ENCODE measurements at places on chromosomes 5 and 9. TPM values are rescaled to one million over a fixed set of nuclear protein-coding genes. Genes with fewer than 3 reads are reported as not detected.

GRCh38 chr9:135209852-135210251, 122.4 kb downstream of the OLFM1 start:
- H3K27me3 ChIP-seq, result no peaks in the 10 kb centered on the region
- H3K4me3 ChIP-seq, result no peak overlapping the region
- no peaks in the 10 kb centered on the region for H3K4me1 ChIP-seq
- no peak for DNase-seq

DNA sequence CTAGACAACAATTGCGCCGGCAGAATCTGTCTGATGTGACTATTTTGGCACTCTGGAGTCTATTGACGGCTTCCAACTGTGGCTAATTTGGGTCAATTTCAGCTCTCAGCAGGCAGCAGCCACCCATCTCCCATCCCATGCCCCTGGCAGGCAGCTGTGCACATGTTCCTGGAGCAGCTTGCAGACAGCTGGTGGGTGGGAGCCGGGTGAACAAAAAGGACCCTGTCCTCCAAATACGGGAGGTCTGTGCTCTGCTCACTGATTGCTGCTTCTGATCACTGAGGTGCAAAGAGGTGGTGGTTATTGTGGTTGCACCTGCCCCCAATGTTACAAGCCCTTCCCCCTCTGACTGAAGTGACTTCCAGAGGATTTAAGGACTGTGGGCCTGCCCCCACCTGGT, 45.0 kb upstream of the N4BP3 start:
- no peak for DNase-seq
- peak overlapping the region; percentile 0 for H3K4me3 ChIP-seq
- no peak overlapping the region for H3K27ac ChIP-seq

DNA sequence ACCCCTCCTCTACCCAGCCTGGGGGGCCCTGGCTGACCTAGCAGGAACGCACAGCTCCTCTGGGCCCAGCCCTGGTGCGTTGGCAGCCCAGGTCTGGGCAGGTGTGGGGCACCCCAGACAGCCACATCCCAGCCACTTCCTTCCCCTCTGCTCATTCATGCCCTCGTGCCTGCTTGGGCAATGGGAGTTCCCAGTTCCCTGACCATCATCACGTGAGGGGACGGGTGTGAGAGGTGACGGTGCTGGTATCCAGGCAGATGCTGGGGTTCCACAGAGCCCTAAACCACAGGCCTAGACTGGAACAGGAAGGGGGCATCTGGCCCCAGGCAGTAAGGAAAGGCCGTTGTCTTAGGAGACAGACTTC, 8.4 kb downstream of the RALGDS start:
- H3K27ac ChIP-seq, result peak overlapping the region; percentile 48
- peaks cover 14% of the 10 kb centered on the region for H3K4me1 ChIP-seq
- peak; percentile 51 for DNase-seq
- no peaks in the 10 kb centered on the region for H3K27me3 ChIP-seq
- H3K4me3 ChIP-seq, result no peak overlapping the region

TTF1 gene
- total RNA-seq, result 15.9 TPM

SOWAHA gene
- total RNA-seq, result not detected

PCDHA6 gene
- not detected for total RNA-seq

GRCh38 chr5:11432116-11432515, 472.1 kb downstream of the CTNND2 start:
- no peak overlapping the region for H3K27ac ChIP-seq
- no peak overlapping the region for H3K4me3 ChIP-seq
- no peaks in the 10 kb centered on the region for H3K36me3 ChIP-seq
- DNase-seq, result no peak
- no peaks in the 10 kb centered on the region for H3K27me3 ChIP-seq

DNA sequence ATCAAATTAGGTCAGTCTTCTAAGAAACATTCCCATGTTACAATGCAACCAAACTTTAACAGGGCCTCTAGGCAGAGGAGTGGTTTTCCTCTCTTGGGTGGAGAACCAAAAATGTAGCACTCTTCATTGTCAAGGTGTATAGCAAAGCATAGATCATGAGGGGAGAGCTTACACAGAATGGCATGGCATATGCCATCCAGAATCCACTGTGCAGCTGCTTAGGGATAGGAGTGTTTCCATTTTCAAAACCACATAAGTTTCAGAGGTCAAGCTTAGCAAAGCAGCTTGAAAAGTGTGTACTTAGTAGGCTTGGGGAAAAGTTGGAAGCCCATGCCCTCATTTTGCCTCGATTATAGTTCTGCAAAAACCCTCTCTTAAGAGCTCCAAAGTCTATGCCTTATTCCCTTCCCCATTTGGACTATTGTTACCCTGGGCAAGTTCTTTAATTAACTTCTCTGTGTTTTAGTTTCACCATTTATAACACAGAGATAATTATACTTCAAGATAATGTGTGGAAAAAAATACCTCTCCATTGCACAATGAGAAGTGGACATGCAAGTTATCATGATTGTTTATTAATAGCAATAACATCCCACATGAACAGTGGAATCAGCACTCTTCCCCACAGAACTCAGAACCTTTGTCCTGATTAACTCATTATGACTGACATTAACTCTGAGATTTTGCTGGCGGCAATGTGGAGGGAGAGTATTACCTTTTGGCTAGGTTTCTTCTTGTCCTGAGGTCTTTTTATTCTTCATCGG, 398.9 kb upstream of the WWC1 start:
- no peak for DNase-seq
- no peak overlapping the region for H3K27ac ChIP-seq
- no peaks in the 10 kb centered on the region for H3K27me3 ChIP-seq
- H3K36me3 ChIP-seq, result no peaks in the 10 kb centered on the region
- H3K4me3 ChIP-seq, result no peak overlapping the region
- no peaks in the 10 kb centered on the region for H3K4me1 ChIP-seq

UNC13B gene
- total RNA-seq, result 0.45 TPM

CA9 gene
- 0.46 TPM for total RNA-seq

- DNase-seq, result no peak
- no peak overlapping the region for H3K27ac ChIP-seq
- H3K4me3 ChIP-seq, result no peak overlapping the region
- H3K4me1 ChIP-seq, result no peaks in the 10 kb centered on the region
- peaks cover 18% of the 10 kb centered on the region for H3K36me3 ChIP-seq
These were observed 18.6 kb upstream of the MOB3B start for GRCh38 chr9:27548055-27548741.

GRCh38 chr9:106947106-106947900, 84.3 kb downstream of the ZNF462 start:
- H3K4me3 ChIP-seq, result no peak overlapping the region
- DNase-seq, result no peak
- no peaks in the 10 kb centered on the region for H3K36me3 ChIP-seq
- no peaks in the 10 kb centered on the region for H3K27me3 ChIP-seq

OR13C2 gene
- not detected for total RNA-seq

- H3K27ac ChIP-seq, result no peak overlapping the region
- H3K4me3 ChIP-seq, result no peak overlapping the region
- H3K36me3 ChIP-seq, result no peaks in the 10 kb centered on the region
- no peaks in the 10 kb centered on the region for H3K27me3 ChIP-seq
- no peaks in the 10 kb centered on the region for H3K4me1 ChIP-seq
These were observed 128.5 kb upstream of the STC2 start for GRCh38 chr5:173456751-173457171.

DNA sequence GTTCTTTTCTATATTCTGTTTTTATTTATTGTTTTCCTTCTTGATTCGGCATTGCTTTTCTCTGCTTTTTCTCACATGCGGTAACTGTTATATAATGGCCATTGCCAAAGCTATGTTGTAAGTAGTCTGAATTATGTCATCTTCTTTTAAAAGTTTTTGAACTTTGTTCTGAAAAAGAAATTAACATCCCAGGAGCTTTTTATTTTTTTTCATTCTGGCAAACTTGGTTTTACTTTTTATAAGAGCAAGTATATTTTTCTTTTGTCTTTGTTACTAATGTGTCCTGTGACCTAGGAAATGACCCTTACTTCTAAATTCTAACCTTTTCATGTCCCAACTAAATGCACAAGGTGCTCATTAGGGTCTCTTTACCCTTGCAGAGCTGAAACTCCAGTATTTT, 26.7 kb upstream of the IZUMO3 start:
- no peak for DNase-seq
- H3K4me3 ChIP-seq, result no peak overlapping the region
- no peak overlapping the region for H3K27ac ChIP-seq
- no peaks in the 10 kb centered on the region for H3K4me1 ChIP-seq
- no peaks in the 10 kb centered on the region for H3K36me3 ChIP-seq

GRCh38 chr5:77367741-77368140, 124.4 kb downstream of the WDR41 start:
- no peaks in the 10 kb centered on the region for H3K36me3 ChIP-seq
- H3K27me3 ChIP-seq, result no peaks in the 10 kb centered on the region
- DNase-seq, result no peak
- no peak overlapping the region for H3K4me3 ChIP-seq
- H3K4me1 ChIP-seq, result no peaks in the 10 kb centered on the region
- no peak overlapping the region for H3K27ac ChIP-seq

DRD1 gene
- total RNA-seq, result not detected

- no peaks in the 10 kb centered on the region for H3K4me1 ChIP-seq
- no peak overlapping the region for H3K27ac ChIP-seq
- H3K4me3 ChIP-seq, result no peak overlapping the region
These were observed 2.3 kb downstream of the HAPLN1 start for GRCh38 chr5:83718195-83718825.

KIF20A gene
- 0.63 TPM for total RNA-seq

GRCh38 chr9:132161743-132162184, at the start of gene NTNG2:
TSS of gene NTNG2 (plus strand) at chr9:132162058. CDS start at chr9:132166832, 4,774 bp downstream.
- H3K27me3 ChIP-seq, result peaks cover 11% of the 10 kb centered on the region
- H3K4me3 ChIP-seq, result peak within 1 kb of the TSS; percentile 62
- DNase-seq, result no peak
- no peak within 1 kb of the TSS for H3K27ac ChIP-seq

- H3K27ac ChIP-seq, result no peak overlapping the region
- no peaks in the 10 kb centered on the region for H3K27me3 ChIP-seq
- DNase-seq, result no peak
- no peak overlapping the region for H3K4me3 ChIP-seq
- no peaks in the 10 kb centered on the region for H3K4me1 ChIP-seq
- H3K36me3 ChIP-seq, result no peaks in the 10 kb centered on the region
These were observed 71.5 kb downstream of the DAP start for GRCh38 chr5:10689391-10690081.

IFNA2 gene
- total RNA-seq, result not detected

TMEM252 gene
- total RNA-seq, result not detected

- no peaks in the 10 kb centered on the region for H3K27me3 ChIP-seq
- H3K36me3 ChIP-seq, result peaks cover 5% of the 10 kb centered on the region
- no peak overlapping the region for H3K4me3 ChIP-seq
- no peak overlapping the region for H3K27ac ChIP-seq
- DNase-seq, result no peak
- H3K4me1 ChIP-seq, result no peaks in the 10 kb centered on the region
These were observed 50.2 kb downstream of the CSNK1A1 start for GRCh38 chr5:149500922-149501582.

IFNA13 gene
- not detected for total RNA-seq

DNA sequence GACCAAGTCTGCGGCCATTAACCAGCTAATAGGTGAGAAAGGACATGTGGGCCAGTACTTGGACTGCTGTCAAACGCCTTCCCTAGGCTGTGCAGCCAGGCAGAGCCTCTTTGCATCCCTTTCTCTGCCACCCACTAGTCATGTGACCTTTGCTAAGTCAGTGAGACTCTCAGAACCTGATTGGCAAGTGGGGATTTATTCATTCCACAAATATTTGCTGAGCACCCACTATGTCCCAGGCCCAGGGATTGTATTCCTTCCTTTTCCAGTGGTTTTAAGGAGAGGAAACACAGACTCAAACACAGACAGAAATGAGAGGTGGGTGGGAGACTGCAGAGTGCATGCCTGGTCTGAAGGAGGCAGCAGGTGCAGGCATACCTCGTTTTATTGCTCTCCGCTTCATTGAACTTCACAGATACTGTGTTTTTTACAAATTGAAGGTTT, 71.6 kb upstream of the GALNT10 start:
- H3K27me3 ChIP-seq, result peaks cover 19% of the 10 kb centered on the region
- H3K36me3 ChIP-seq, result no peaks in the 10 kb centered on the region
- H3K4me1 ChIP-seq, result no peaks in the 10 kb centered on the region
- no peak for DNase-seq
- H3K27ac ChIP-seq, result no peak overlapping the region

GRCh38 chr9:107587191-107587963, 97.8 kb upstream of the KLF4 start:
- DNase-seq, result no peak
- H3K27ac ChIP-seq, result no peak overlapping the region
- no peaks in the 10 kb centered on the region for H3K36me3 ChIP-seq
- no peaks in the 10 kb centered on the region for H3K4me1 ChIP-seq

GRCh38 chr9:107020040-107020530, 157.1 kb downstream of the ZNF462 start:
- no peak overlapping the region for H3K4me3 ChIP-seq
- DNase-seq, result no peak
- H3K4me1 ChIP-seq, result no peaks in the 10 kb centered on the region
- no peaks in the 10 kb centered on the region for H3K36me3 ChIP-seq

GRCh38 chr9:121098567-121099198, 23.9 kb downstream of the CNTRL start:
- H3K27me3 ChIP-seq, result no peaks in the 10 kb centered on the region
- H3K36me3 ChIP-seq, result peaks cover 4% of the 10 kb centered on the region
- no peak overlapping the region for H3K4me3 ChIP-seq
- no peaks in the 10 kb centered on the region for H3K4me1 ChIP-seq
- H3K27ac ChIP-seq, result no peak overlapping the region
- no peak for DNase-seq

DNA sequence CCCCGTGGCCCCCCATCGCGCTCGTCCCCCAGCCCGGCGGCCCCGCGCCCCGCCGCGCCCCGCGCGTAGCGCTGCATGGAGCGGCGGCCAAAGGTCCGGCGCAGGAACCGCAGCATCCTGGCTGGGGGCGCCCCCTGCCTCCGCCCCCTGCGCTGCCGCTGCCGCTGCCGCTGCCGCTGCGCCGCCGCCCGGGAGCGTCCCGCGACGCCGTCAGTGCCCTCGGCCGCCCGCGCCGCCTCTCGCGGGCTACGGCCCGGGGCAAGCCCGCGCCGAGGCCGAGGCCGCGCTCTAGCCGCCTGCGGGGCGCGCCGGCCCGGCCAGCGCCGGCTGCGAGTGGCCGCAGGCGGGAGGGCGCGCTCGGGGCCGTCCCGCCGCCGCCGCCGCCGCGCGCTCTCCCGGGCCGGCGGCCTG, 523 bp downstream of the EPB41L4B start:
- no peaks in the 10 kb centered on the region for H3K4me1 ChIP-seq
- no peaks in the 10 kb centered on the region for H3K36me3 ChIP-seq
- H3K4me3 ChIP-seq, result no peak overlapping the region
- no peak overlapping the region for H3K27ac ChIP-seq
- peaks cover 49% of the 10 kb centered on the region for H3K27me3 ChIP-seq

EFNA5 gene
- total RNA-seq, result not detected

PCDHA9 gene
- not detected for total RNA-seq

- H3K27ac ChIP-seq, result no peak overlapping the region
- DNase-seq, result no peak
- no peak overlapping the region for H3K4me3 ChIP-seq
- H3K4me1 ChIP-seq, result peaks cover 15% of the 10 kb centered on the region
These were observed 24.1 kb upstream of the MTAP start for GRCh38 chr9:21778304-21778703.

- no peaks in the 10 kb centered on the region for H3K36me3 ChIP-seq
- H3K4me3 ChIP-seq, result no peak overlapping the region
- H3K4me1 ChIP-seq, result no peaks in the 10 kb centered on the region
- no peak overlapping the region for H3K27ac ChIP-seq
These were observed 12.3 kb upstream of the SUSD1 start for GRCh38 chr9:112187404-112187803.

GRCh38 chr5:68554571-68555279, 339.2 kb downstream of the PIK3R1 start:
- no peaks in the 10 kb centered on the region for H3K4me1 ChIP-seq
- no peak overlapping the region for H3K27ac ChIP-seq
- H3K4me3 ChIP-seq, result no peak overlapping the region
- no peak for DNase-seq

SPATA31A3 gene
- not detected for total RNA-seq
